ENCODE measurements at places on chromosomes 5 and 9.

DNA sequence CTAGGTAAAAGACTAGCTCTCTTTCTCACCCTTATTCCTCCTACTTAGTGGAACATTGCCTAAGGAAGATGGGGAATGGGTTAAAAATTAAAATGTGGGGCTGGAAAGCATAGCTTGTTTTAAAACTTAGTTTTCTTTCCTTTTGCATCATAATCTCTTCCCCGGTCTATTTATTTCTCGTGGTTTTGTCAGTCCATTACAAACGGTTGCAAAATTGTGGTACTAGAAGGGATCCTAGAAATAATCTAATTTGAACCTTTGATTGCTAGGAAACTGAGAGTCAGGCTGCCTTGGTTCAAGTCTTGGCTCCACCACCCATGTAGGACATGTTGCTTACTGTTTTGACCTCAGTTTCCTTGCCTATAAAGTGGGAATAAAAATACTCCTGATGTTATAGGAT is 1.3 kb downstream of the IL31RA start:
- no peak for DNase-seq

DNA sequence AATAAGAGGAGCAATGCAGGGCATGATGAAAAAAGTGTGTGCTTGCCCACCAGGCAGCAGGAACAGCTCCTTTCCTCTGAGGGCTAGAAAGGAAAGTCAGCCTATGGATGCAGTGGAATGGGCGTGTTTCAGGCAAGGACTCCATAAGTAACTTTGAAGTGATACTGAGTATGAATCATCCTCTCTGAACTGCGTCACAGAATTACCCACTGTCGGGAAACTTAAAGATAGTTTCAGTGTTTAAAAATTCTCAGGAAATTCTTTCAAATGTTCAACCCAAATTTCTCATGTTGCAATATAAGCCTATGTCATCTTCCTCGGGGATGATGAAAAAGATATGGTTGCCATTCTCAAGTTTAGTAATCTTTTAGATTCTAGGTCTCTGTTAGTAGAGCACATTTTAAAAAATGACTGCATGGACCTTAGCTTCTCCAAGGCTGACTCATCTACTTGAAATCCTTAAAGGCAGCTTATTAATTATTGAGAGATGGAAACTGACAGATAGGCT is 27.7 kb downstream of the PTCD2 start:
- DNase-seq = no peak

DNA sequence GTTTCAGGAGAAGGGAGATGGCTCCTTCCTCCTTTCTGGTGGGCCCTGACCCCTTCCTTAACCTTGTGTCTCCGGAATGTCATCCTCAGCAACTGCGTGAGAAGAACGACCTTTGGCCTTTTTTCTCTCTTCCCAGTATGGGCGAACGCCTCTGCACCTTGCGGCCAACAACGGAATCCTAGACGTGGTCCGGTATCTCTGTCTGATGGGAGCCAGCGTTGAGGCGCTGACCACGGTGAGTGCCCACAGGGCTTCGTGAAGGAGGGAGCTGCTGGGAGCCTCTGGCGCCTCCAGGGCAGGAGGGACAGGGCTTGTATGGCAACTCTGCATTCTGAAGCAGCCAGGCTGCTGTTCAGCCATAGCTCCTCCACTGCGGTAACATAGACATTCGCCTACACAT is 68.0 kb upstream of the CTSL start:
- DNase-seq = no peak

DNA sequence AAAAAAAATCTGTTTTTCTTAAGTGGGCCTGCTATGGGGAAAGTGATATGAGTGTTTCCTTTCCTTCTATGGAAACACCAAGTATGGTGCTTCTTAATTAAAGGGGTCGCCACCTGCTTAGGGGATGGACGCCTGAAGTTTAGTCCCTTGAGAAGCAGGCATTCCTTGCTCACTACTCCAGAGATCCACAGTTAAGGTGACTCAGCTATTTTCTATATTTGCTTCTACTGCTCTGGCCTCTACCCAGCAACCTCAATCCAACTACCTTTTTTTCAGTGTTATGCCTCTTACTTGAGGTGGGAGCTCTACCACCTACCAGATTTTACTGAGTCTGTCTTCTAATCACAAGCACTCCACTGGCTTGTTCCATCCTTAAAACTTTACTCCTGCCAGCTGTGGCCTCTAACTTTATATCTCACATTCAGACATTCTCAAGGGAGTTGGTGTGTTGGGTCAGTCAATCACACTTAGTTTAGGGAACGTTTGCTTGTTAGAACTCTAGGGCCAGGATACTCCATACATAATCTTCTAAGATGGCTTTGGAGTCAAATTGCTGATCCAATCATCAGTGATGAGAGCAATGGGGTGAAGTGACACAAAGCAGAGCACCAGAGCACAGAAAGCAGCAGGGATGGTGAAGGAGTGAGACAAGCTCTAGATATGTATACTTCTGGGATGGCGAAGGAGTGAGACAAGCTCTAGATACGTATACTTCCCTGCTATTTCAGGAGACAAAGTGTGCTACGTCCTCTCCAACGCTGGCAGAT is 708.1 kb downstream of the EFNA5 start:
- DNase-seq = no peak
